ENCODE measurements at places on chromosomes 6 and 20. TPM values are rescaled to one million over a fixed set of nuclear protein-coding genes. Genes with fewer than 3 reads are reported as not detected.

DNA sequence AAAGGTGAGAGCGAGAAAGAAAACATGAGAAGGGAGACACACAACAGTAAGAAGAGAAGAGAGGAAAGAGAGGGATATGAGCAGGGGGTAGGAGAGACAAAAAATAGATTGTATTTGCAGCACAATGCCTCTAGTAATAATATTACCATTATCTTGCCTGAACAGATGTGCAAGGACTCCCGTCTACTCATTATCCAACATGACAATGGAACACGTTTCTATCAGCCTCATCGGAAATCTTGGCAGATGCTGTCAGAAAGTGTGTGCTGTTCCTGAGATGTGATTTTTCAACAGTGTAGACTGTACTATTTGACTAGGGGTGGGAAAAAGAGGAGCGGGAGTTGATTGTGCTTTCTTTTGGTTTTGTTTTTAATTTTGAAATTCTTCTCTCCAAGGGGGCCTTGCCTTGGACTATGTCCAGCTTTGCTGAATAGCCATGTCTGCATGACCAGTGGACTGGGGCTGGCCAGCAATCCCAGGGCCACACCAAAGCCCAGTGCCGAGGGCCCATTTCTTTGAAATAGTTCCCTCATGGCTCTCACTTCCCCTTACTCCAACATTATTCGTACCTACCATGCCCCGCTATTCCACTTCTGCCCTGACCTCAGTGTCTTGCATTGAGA is 11.3 kb upstream of the TRAM2 start:
- H3K27me3 ChIP-seq: no peaks in the 10 kb centered on the region
- H3K27ac ChIP-seq: no peak overlapping the region
- peaks cover 29% of the 10 kb centered on the region for H3K4me1 ChIP-seq

GRCh38 chr20:35607003-35607735 is 8.5 kb upstream of the SPAG4 start:
- H3K4me1 ChIP-seq: no peaks in the 10 kb centered on the region
- no peaks in the 10 kb centered on the region for H3K36me3 ChIP-seq
- no peaks in the 10 kb centered on the region for H3K27me3 ChIP-seq
- no peak for DNase-seq
- no peak overlapping the region for H3K27ac ChIP-seq

GRCh38 chr20:10590950-10591671 is 82.7 kb downstream of the JAG1 start:
- no peak overlapping the region for H3K4me3 ChIP-seq
- peaks cover 37% of the 10 kb centered on the region for H3K4me1 ChIP-seq
- no peak overlapping the region for H3K27ac ChIP-seq
- no peak for DNase-seq
- no peaks in the 10 kb centered on the region for H3K36me3 ChIP-seq

DNA sequence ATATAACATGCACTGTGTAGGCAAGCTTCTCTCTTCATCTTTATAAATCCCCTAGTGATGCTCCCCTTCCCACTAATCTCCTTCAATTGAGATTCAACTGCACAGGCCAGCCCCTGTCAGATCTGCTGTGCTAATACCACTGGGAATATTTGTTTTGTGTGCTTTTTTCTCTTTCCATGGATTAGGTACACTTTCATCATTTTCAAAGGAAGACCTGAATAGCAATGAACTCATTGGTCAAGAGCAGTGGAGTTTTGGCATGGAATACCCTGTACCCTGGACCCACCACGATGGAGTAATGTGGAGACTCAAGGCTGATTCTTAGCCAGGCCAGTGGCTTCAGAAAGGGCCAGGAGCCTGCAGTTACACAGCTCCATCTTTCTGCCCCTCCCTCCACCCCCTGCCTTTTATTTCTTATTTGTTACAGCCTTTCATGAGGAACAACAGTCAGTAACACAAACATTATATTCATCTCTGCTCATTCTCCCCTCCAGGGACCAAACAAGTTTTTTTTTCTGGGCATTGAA is 75.4 kb upstream of the KCNG1 start:
- no peaks in the 10 kb centered on the region for H3K4me1 ChIP-seq
- H3K4me3 ChIP-seq: no peak overlapping the region
- no peaks in the 10 kb centered on the region for H3K36me3 ChIP-seq
- H3K27ac ChIP-seq: no peak overlapping the region
- H3K27me3 ChIP-seq: peaks cover 24% of the 10 kb centered on the region

DNA sequence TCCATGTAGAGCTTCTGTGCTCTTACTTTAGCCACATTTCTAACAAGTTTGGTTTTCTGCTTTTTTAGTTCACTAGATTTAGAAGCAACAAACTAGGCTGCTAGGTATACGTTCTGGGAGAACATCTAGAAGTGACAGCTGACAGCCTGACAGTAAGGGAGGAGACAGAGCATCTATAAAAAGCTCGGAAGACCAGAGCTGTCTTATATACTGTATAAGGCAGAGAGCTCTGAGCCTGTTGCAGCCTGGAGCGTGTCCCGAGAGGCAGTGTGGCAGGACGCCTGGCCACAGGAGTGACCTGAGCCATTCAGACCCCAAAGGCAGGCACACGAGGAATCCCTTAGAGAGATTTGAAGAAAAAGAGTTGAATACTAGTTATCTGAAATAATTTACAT is 24.6 kb downstream of the PPP1R14C start:
- no peak for DNase-seq
- H3K4me3 ChIP-seq: no peak overlapping the region
- H3K27me3 ChIP-seq: 0 out of 2 replicates have a peak, but pooled peaks cover 9% of the 10 kb centered on the region
- H3K36me3 ChIP-seq: no peaks in the 10 kb centered on the region
- H3K4me1 ChIP-seq: no peaks in the 10 kb centered on the region

GRCh38 chr6:74415056-74415455 is 719.1 kb downstream of the CD109 start:
- no peak for DNase-seq
- H3K27ac ChIP-seq: no peak overlapping the region
- H3K27me3 ChIP-seq: no peaks in the 10 kb centered on the region
- H3K36me3 ChIP-seq: no peaks in the 10 kb centered on the region

GRCh38 chr6:31559958-31560696 is 12.0 kb upstream of the LTA start:
- peak; percentile 91 for DNase-seq
- H3K27ac ChIP-seq: peak overlapping the region; percentile 77
- peaks cover 34% of the 10 kb centered on the region for H3K36me3 ChIP-seq
- peaks cover 39% of the 10 kb centered on the region for H3K4me1 ChIP-seq

GRCh38 chr6:143634486-143634885 is 43.3 kb upstream of the PHACTR2 start:
- peaks cover 4% of the 10 kb centered on the region for H3K4me1 ChIP-seq
- DNase-seq: no peak
- no peak overlapping the region for H3K27ac ChIP-seq
- H3K27me3 ChIP-seq: no peaks in the 10 kb centered on the region
- no peaks in the 10 kb centered on the region for H3K36me3 ChIP-seq

DNA sequence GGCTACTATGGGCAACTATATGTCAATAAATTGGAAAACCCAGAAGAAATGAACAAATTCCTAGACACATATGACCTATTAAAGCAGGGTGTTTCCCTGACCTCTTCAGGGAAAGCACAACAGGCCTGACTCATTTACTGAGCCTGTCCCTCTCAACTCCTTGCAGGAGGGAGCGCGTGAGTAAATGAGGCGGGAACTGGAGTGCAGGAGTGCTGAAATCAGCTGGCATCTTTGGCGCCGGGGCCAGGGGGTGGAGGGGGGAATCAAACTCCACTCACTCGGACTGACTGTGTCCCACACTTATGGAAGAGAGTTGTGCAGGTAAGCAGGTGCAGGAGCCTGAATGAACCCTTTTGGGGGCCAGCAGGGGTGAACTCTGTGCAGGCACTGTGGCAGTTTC is 671.2 kb upstream of the PTCHD4 start:
- no peaks in the 10 kb centered on the region for H3K4me1 ChIP-seq
- H3K27ac ChIP-seq: no peak overlapping the region
- H3K4me3 ChIP-seq: no peak overlapping the region
- H3K27me3 ChIP-seq: no peaks in the 10 kb centered on the region
- no peak for DNase-seq

GRCh38 chr6:134512981-134513391 is 195.1 kb upstream of the SGK1 start:
- no peak overlapping the region for H3K4me3 ChIP-seq
- H3K36me3 ChIP-seq: no peaks in the 10 kb centered on the region
- peaks cover 12% of the 10 kb centered on the region for H3K4me1 ChIP-seq
- DNase-seq: no peak
- H3K27ac ChIP-seq: no peak overlapping the region

DNA sequence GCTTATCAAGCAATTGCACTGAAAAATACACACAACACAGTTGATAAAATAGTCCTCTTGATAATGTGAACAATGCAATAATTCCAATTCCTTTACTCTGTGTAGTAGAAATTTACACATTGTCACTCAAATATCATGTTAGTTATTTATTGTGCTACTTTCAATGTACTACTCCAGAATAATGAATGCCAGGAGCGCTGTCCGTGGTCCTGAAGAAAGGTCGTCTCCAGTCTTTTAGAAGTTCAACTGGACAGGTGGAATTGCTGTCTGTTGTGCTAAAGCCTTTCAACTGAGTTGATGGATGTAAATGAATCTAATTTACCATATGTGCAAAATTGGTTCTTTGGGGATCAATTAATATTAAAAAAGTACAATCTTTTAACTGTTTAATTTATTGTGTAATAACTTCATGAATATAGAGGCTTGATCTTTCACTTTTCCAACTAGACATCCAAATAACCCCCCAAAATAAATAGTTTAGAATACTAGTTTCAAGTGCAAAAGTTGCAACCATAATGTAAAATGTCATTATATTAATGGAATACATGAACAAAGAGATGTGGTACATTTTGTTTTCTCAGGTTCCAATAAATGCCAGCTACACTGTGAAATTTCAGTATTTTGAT is 3.2 kb downstream of the GRIK2 start:
- DNase-seq: peak; percentile 62
- peaks cover 6% of the 10 kb centered on the region for H3K4me1 ChIP-seq
- H3K27me3 ChIP-seq: peaks cover 39% of the 10 kb centered on the region
- H3K36me3 ChIP-seq: no peaks in the 10 kb centered on the region
- no peak overlapping the region for H3K27ac ChIP-seq

DNA sequence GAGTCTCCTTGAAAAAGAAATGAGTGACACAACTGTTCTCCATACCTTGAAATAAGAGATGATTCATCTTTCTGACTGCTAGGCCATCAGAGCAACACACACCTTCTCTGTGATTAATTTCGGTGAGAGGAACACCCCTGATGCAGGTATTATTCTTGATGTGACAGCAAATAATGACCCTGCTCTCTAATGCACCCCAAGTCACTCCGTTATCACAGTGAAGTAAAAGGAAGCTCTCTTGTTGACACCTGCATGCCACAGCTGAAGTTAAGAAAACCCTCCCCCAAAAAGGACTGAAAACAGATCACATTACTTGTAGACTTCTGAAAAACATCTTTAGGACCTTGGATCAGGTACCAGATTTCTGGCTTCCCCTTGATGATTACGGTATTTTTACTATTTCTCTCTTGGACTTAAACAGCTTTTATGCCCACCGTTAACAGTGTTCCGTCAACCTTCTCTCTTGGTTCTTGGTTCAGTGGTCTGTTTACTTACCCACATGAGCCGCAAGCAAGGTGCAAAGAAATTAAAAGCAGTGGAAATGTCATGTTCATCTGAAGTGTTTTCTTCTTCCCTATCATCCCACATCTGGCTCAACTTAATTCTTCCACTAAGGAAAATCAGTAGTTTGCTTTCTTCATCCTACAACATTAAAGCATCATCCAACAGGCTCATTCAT is 249.7 kb downstream of the GMPR start:
- H3K27ac ChIP-seq: no peak overlapping the region
- no peaks in the 10 kb centered on the region for H3K4me1 ChIP-seq
- no peak overlapping the region for H3K4me3 ChIP-seq
- H3K36me3 ChIP-seq: 0 out of 2 replicates have a peak, but pooled peaks cover 3% of the 10 kb centered on the region
- no peaks in the 10 kb centered on the region for H3K27me3 ChIP-seq

- DNase-seq: no peak
- H3K27me3 ChIP-seq: no peaks in the 10 kb centered on the region
- H3K4me1 ChIP-seq: no peaks in the 10 kb centered on the region
- H3K36me3 ChIP-seq: no peaks in the 10 kb centered on the region
- H3K4me3 ChIP-seq: no peak overlapping the region
Measured at GRCh38 chr20:53116733-53117132, 144.6 kb downstream of the TSHZ2 start.

DNA sequence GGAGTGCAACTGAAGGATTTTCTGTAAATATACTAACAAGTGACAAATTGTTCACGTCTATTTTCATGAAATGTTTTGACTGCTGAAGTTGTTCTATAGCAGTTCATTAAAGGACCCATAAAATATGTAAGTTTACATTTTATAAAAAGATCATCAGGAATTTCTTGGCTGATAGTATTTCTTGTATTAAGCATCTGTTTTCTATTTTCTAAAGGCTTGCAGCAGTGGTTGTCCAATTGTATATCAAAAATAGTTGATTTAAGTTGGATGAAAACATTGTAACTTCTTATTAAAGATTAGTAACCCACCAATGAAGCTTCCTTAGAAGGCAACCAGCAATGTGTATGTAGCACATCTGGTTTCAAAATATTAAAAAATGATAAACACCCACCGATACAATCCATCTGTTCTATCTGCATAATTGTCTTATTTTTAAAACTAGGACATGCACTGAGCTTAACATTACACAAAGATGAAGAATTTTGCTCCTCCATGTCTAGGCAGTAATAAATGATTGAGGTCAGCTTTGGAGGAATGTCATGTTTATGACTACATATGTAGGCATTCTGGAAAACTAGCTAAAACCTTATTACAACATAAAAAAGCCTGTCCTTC is 301.3 kb upstream of the TCF21 start:
- no peaks in the 10 kb centered on the region for H3K36me3 ChIP-seq
- no peaks in the 10 kb centered on the region for H3K27me3 ChIP-seq
- H3K4me1 ChIP-seq: peaks cover 6% of the 10 kb centered on the region
- H3K4me3 ChIP-seq: no peak overlapping the region
- DNase-seq: no peak
- H3K27ac ChIP-seq: no peak overlapping the region

GRCh38 chr20:22466447-22467171 is 117.8 kb downstream of the FOXA2 start:
- H3K27ac ChIP-seq: no peak overlapping the region
- H3K4me3 ChIP-seq: no peak overlapping the region
- no peak for DNase-seq
- no peaks in the 10 kb centered on the region for H3K4me1 ChIP-seq
- no peaks in the 10 kb centered on the region for H3K36me3 ChIP-seq

DNA sequence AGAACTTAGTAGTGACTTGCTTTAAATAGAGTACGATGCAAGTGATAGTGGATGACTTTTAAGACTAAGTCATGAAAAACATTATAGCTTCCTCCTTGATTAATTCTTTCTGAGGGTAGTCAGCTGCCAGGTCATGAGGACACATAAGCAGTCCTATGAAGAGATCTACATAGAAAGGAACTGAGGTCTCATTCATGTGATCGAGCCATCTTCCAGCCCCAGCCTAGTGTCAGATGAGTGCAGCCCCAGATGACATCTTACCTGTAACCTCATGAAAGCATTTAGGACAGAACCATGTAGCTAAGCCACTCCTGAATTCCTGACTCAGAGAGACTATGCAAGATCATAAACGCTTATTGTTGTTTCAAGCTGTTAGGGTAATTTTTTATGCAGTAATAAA is 67.7 kb downstream of the AK9 start:
- H3K4me3 ChIP-seq: no peak overlapping the region
- H3K27me3 ChIP-seq: 0 out of 2 replicates have a peak, but pooled peaks cover 3% of the 10 kb centered on the region
- no peaks in the 10 kb centered on the region for H3K36me3 ChIP-seq
- DNase-seq: no peak
- H3K4me1 ChIP-seq: no peaks in the 10 kb centered on the region

SERPINB6 gene
- 130 TPM for total RNA-seq

PHF1 gene
- total RNA-seq: 23.2 TPM

GTSF1L gene
- total RNA-seq: not detected

APOM gene
- total RNA-seq: 1.1 TPM

C4A gene
- total RNA-seq: 1.4 TPM

TGM3 gene
- 5.3 TPM for total RNA-seq

KHDC1 gene
- 2.2 TPM for total RNA-seq

PRICKLE4 gene
- total RNA-seq: not detected

EPB41L2 gene
- total RNA-seq: 76.9 TPM

KCNG1 gene
- total RNA-seq: 17.7 TPM

DEF6 gene
- 0.05 TPM for total RNA-seq

C2 gene
- 0.47 TPM for total RNA-seq

CST1 gene
- not detected for total RNA-seq
